ENCODE measurements at places on chromosomes 16 and 17. TPM values are rescaled to one million over a fixed set of nuclear protein-coding genes. Genes with fewer than 3 reads are reported as not detected.

GLP2R gene
- not detected for total RNA-seq

ANTKMT gene
- total RNA-seq: 25.1 TPM

ABCA8 gene
- 0.49 TPM for total RNA-seq

SLC16A11 gene
- 0.32 TPM for total RNA-seq

RNF157 gene
- 6.4 TPM for total RNA-seq

ABCC11 gene
- total RNA-seq: under 0.01 TPM

KRT24 gene
- total RNA-seq: not detected

CSH2 gene
- total RNA-seq: not detected

NPIPA8 gene
- total RNA-seq: not detected

All from hair follicle dermal papilla cell (primary cell).